Activated naive CD8-positive, alpha-beta T cell treated with anti-CD3 and anti-CD28 coated beads, Interleukin-2, amount 10 ng/mL, durations not matched to agents 7 days and 5 days (primary cell): ENCODE measurements at places on chromosomes 13 and 19. TPM values are rescaled to one million over a fixed set of nuclear protein-coding genes. Genes with fewer than 3 reads are reported as not detected.

GRCh38 chr19:3323026-3323425 lies 43.4 kb upstream of the NFIC start:
- no peak for DNase-seq

- no peak for DNase-seq
These were observed 2898.1 kb downstream of the PCDH9 start for GRCh38 chr13:64332048-64332447.

DNA sequence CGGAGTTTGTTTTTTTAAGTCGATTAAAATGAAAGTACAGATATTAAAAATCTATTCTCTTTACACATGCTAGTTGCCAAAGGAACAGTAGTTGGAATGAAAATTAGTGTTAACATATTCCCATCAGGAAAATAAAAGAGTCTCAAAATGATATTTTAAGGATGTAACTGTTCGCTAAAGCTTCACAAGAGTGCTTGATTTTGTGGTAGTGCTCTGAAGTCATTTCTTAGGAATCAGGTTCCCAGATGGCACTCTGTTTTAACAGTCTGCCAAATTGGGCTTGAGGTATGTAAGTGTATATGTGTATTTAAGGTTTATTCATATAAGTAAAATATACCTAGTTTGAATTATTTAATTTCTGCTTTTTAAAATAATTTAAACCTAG lies 128.8 kb downstream of the LMO7 start:
- DNase-seq, result no peak

- DNase-seq, result no peak
These were observed 166.7 kb upstream of the TSHZ3 start for GRCh38 chr19:31515931-31516330.

Gene SIGLEC7
- total RNA-seq, result 0.40 TPM
